AG04450 (cell line): ENCODE measurements at places on chromosomes 5 and 9.
A peak's percentile ranks its signal among the peaks of the same experiment; 100 is the strongest.

GRCh38 chr5:133744051-133744959 lies 132.0 kb upstream of the FSTL4 start:
- no peak for DNase-seq

DNA sequence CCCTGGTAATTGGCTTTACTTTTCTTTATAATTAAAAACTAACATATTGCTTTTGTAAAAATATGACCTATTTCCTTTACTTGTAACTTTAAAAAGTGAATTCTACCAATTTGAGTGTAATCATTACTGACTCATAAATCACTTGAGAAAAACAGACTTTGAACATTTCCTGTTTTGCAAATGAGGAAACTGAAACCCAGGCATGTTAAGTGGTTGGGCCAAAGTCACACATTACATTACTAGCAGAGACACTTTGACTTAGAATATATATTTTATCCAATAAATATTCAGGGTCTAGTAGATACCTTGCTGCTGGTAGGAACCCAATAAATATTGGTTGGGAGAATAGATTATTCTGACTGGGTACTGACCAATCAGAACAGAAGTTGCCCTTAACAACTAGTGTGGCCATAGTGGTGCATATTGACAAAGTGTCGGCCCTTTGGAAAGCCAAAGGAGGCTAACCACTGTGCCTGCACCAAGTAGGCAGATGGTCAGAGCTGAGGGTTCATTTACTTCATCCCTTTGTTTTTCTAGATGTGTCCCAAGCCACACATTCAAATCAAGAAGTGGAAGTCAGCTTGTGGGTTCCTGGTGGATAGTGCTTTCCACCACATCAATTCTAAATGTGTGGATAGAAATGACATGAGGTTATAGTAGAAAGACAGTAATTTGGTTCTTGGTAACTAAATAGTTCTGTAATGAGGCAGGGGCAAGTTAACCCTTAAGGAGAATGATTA lies 365.1 kb upstream of the RIOK2 start:
- no peak for DNase-seq

- DNase-seq = no peak
These were observed 71.6 kb upstream of the ASTN2 start for GRCh38 chr9:117486426-117486825.

DNA sequence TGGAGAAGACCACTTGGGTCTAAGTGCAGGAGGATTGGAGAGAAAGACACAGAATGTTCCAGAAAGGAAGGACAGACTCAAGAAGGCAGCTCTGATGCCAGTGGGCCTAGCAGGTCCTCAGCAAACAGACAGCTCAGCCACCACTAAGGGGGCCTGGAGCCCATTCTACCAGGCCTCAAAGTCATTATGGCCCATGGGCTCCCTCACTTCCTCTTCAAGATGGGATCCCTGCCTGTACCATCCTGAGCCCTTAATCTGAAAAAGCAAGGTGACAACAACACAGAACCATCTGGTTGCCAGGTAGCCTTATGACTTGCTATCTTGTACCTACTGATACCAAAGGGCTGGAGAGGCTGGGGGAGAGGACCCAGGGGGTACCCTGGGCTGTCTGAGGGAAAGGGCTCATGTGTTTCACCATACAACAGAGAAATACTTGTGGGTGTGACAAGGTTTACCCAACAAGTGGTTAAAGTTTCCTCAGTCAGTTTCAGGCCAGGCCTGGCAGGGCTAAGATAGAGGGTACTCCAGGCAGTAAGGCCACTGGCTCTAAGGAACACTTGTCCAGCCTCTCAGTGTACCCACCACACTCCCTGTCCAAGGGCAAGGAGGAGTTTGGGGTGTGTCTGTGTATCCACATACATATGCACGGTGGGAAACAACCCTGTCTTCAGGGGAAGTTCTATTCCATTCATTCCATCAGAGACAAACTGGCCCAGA lies 30.7 kb downstream of the TCF7 start:
- DNase-seq = no peak

DNA sequence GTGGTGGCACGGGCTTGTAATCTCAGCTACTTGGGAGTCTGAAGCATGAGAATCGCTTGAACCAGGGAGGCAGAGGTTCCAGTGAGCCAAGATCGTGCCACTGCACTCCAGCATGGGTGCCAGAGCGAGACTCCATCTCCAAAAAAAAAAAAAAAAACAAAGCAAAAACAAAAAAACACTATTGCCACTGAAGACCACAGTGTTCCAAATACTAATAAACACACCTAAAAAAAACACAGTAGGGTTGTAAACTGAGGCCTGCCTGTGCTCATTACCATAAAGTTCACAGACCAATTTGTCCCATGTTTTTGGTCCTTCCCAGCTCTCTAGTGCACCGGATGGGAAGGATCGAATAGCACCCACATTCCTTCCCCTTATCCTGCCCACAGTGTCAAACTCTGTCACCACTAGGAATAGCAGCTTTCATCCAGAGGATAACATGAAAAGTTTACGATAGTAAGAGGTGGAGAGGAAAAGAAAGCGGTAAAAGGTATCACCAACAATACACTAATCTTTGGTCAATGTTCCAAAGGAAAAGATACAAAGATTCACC lies 49.2 kb downstream of the MYO10 start:
- no peak for DNase-seq

- no peak for DNase-seq
These were observed 54.6 kb downstream of the LHFPL2 start for GRCh38 chr5:78594021-78594420.

- DNase-seq = no peak
These were observed 17.9 kb downstream of the TMEM245 start for GRCh38 chr9:109101810-109102209.

GRCh38 chr5:41835645-41836044 lies 34.6 kb downstream of the OXCT1 start:
- peak; percentile 72 for DNase-seq

DNA sequence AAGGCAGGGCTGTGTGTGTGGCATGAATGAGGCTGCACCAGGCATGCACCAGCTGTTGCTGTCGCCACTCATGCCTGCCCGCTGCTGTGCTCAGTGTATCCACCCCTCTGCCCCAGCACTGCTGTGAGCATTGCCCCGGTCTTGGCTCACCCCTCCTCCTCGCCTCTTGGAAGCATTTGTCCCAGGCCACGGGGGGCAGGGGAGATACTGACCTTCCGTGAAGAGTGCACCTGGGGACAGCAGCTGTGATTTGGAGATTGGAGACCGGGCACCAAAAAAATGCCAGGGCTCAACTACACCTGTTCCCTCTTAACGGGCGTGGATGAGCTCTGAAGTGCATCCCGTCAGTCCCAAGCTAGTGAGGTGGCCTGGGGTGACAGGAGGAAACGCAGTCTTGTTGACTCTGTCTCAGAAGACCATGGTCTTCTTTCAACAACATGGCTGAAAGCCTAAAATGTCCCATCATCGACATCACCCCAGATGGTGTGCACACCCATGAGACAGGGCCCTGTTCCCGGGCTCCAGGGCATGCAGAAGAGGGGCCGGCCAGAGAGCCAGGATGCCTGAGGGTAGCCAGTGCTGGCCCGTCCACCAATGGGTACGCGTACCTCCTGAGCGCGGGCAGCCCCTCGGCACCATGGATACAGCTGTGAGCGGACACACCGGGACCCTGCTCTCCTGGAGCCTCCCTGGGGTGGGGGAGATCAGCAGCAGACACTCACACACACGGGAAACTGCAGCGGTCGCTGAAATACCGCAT lies 115.8 kb downstream of the COL5A1 start:
- no peak for DNase-seq

GRCh38 chr5:160312134-160312959 lies at the start of gene CCNJL:
CCNJL (minus strand) TSS chr5:160312564; CDS start chr5:160311923, 641 bp downstream.
- DNase-seq = no peak

DNA sequence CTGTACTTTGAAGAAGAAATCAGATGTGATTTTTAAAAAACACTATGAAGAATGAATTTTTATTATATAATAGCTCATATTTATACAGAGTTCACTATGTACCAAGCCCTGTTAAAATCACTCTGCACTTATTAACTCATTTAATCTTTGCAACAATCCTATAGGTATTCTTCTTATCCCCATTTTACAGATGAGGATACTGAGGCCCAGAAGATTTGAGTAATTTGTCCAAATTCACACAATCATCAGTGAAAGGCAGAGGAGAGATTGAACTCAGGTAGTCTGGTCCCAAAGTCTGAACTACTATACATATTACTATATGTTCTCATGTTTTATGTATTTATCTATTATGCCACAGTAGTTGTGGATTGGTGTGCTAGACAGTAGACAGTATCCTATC lies 16.1 kb downstream of the PLAC8L1 start:
- DNase-seq = no peak

DNA sequence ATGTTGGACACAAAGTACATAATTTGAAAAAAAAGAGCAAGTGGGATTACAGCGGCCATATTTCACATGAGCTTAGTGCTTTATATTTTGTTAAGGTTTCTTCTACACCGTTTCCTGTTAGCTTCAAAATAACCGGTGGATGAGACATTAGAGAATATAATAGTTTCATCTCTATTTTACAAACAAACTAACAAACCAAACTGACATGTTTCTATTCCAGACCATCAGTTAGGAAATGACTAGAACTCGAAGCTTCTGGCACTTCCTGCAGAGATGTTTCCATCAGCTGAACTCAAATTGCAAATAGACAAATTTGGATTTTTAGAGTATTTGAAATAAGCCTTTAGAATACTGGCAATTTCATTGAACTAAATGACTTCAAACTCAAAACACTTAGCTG lies 86.5 kb downstream of the MTRR start:
- no peak for DNase-seq

DNA sequence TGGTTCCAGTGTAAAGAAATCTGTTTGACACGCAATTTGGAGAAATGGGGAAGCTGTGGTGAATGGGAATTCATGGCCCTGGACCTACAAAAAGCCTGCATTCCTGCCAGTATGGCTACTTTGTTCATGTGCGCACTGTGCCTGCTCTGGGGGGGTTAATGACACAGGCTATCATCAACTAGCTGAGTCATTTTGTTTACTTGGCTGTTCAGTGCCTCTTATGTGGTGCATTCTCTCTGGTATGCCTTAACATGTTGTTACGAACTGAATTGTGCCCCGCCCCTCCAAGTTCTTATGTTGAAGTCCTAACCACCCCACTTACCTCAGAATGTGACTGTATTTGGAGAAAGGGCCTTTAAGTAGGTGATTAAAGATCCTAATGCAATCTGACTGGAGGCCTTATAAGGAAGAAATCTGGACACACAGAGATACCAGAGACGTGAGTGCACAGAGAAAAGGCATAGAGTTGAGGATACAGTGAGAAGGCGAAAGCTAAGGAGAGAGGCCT lies 20.4 kb upstream of the UBAP1 start:
- DNase-seq = peak; percentile 62

GRCh38 chr5:84373506-84373905 lies 11.2 kb downstream of the EDIL3 start:
- DNase-seq = no peak

DNA sequence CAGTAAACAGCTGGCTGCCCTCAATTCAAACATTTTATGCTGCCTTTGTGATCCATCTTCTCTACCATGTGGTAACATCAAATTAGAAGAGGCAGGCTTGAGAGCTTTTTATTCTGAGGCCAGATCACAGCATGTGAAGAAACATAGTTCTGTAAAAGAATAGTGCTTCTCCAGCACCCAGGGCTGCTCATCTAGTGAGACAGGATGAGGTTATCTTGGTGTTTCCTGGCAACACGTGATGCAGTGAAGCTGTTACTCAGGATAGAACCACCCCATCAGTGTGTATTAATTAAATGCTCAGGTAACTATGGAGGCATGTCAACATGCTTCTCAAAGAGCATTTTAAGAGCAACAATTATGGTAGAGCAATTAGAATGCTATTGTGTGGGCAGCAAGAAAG lies 400.5 kb upstream of the ACO1 start:
- DNase-seq = no peak

DNA sequence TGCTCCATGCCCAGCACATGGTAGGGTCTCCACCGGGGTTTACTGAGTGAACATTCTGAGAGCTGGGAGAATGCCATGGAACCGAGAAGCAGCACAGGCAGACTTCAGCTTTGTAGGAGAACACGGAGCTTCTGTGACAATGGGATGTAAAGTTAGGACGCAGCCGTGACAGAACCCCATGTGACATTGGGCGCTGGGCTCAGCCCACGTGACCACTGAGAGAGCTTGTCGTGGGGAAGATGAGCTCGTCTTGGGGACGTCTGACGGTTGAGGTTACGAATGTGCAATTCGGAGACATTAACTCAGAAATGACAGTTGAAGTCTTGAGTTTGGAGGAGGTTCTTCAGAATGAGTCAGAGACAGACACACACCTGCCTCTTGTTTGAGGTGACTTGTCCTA lies 13.5 kb downstream of the SDHA start:
- no peak for DNase-seq

DNA sequence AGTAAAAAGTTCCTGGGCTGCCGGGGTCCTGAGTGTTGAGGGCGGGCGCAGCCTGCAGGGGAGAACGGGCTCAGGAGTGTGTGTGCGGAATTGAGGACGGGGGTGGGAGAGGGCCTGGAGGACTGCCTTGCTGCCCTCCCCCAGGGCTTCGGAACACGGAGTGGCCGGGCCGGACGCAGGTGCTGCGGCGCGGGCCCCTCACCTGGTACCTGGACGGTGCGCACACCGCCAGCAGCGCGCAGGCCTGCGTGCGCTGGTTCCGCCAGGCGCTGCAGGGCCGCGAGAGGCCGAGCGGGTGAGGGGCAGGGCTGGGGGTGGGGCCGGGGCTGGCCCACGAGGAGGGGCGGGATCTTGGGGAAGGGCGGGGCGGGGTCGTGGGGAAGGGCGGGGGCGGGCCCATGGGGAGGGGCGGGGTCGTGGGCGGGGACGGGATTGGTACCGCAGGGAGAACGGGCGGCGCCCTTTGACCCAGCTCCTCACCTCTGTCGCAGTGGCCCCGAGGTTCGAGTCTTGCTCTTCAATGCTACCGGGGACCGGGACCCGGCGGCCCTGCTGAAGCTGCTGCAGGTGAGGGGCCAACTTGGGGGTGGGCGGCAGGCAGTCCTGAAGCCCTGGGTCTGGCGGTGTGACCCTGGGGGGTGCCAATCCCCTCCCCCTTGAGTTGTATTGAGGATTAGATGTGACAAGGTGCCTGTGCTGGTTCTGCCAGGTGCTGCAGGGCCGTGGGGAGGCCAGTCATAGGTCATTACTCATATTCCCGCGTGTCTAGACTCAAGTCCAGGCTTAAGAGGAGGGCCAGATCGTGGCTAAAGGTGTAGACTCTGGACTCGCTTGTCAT lies 7.1 kb downstream of the FPGS start:
- DNase-seq = no peak

DNA sequence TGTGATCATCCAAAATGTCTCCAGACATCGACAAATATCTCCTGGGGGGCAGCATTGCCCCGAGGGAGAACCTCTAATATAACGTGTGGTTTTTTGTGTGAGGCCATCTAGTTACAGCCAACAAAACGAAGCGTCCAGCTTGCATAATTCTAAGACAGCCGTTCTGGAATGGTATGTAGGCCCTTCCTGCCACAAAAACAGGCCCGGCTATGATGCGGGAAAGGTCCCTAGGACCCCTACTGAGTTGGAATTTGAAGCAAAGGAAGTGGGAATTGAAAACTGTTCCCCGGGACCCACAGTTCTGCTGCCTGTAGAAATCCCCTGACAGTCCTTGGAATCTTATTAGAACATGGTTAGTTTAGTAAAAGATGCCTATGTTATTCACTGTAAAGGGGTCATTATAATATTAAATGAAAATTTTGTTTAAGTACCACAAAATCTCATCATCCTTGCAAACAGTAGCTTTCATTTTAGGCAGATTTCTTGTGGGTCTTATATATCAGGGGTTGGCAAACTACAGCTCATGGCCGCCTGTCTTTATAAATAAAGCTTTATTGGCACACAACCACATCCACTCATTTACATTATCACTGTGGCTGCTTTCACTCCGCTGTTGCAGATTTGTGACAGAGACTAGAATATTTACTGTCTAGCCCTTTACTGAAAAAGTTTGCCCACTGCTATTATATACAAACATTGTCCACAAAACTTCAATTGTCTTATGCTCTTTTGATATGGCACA lies 70.7 kb downstream of the MSX2 start:
- DNase-seq = no peak

- DNase-seq = no peak
These were observed 9.4 kb downstream of the STARD4 start for GRCh38 chr5:111502956-111503355.
